Esophagus mucosa (tissue), 1 donor: ENCODE measurements at places on chromosomes 1 and 21.
A peak's percentile ranks its signal among the peaks of the same experiment; 100 is the strongest.

DNA sequence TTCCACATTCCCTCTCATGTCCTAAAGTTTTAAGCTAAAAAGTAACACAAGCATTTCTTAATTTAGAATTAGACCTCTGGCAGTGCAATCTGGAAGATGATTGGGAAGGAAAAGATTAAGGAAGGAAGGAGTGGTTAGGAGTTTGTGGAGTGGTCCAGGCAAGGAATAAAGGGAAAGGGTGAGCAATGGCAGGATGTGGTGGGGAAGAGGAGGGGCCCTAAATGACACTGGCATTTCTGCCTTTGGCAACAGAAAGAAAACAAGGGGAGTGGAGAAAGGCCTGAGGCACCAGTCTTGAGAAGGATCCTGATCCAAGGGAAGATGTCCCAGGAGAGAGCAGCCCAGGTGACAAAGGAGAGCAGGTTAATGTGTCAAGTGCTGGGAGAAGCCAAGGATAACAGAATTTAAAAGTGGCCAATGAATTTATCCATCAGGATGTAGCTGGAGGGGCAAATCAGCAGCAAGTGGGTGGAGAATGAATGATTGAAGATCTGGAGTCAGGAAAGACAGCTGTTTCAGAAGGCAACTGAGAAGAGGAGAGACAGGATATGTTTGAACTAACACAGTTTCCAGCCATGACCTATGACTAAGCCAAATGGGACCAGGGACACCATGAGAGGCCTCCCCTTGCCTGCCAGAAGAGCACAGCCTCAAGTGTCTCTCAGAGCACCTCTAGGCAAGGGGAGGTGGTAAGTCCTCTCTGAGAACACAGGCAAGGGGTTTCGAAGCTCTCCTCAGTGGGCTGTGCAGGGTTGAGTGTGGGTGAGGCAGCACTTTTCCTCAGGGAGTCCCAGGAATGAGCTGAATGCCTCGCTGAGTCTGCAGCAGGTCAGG is 20.9 kb upstream of the LY9 start:
- ATAC-seq, result no peak

DNA sequence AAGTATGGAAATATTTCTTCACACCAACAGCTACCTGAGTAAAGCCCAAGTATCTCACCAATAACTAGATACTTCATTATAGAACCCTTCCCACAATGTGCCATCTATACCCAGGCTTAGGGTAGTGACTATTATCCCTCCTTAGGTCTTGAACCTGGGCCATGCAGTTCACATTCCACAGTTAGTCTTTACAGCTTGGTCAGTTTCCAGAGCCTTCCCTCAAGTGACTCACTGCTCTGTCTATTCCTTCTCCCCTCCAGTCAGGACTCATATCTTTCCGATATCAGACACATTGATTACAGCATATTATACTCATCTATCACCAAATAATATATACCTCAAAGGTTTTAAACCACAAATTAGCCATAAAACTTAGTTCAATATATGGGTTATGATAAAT is 23.6 kb downstream of the VAMP4 start:
- ATAC-seq, result no peak

GRCh38 chr1:87826681-87827251 is 498.1 kb downstream of the LMO4 start:
- peak; percentile 59 for ATAC-seq

DNA sequence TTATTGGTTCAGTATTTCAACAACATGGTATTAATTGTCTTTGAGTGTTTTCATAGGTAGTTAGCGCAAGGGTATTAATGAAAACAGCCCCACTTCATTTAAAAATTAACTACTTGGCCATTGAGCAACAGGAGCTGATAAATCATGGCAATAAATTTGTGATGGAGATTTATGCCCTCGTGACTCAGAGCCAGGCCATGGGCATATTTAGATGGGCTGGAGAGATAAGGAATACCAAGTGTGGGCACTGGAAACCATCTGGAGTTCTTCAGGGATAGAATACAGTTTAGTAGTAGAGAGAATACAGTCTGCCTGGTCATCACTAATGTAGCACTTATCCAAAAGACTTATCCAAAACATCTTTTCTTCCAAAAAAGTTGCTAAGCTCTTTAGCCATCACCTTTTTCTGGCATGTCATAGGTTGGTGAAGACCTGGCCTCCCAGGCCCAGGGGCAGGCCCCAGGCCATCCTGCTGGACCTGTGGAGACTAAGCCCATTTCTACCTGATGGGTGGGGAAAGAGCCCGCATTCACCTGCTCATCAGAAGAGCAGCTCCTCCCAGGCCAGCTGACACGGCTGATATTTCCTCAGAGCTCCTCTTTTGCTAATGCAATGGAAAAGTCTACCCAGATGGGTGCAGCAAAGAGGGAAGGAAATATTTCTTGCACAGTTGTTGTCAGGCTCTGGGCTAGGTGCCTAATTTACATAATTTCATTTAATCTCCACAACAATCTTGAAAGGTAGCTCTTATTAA is 238.0 kb downstream of the TM2D1 start:
- ATAC-seq, result no peak

- no peak for ATAC-seq
Observed at GRCh38 chr1:39977202-39977601, 22.3 kb downstream of the MFSD2A start.

GRCh38 chr1:91555821-91556531 is 55.3 kb downstream of the CDC7 start:
- no peak for ATAC-seq

DNA sequence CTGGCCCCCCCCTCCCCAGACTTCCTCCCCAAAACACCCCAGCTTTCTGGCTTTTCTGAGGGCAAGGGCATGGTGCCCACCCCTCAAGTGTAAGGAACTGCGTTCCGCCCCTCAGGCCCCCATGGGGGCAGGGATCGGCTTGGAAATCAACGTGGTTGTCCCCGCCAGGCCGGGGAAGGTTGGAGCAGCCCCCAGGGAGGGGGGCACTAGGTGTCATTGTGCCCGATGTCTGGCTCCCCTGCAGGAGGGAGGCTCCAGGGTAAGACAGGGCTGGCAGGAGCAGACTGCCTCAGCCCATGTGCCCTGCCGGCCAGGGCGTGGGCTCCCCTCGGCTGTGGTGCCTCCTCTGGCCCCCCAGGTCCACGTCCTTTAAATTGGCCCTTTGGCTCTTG is 7.4 kb upstream of the TFAP2E start:
- ATAC-seq, result no peak

DNA sequence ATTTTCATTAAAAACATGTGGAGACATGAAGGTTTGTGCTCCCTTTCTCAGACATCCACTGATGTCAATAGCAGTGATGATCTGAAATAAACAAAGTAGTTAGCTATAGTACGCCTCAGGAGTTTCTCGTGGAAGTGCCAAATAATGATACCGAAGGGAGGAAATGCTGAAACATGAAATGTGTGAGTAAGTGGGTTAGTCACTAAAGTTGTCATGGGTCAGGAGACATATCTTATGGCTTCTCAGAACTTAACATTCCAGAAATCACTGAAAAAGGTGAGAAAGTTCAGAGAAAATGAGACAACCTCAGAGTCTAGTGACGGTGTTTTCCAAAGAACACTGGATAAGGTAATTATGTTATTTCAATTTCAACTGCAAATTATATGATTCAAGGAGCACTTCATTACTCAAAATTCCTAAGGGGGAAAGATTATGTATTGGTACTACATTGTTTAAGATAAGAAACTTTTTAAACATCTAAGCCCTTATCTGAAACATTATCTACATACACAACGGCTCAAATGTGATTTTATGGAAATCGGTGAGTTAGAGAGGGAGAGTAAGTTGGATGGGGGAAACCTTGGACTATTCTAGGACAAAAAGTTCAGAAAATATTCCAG is 20.6 kb downstream of the NIBAN1 start:
- ATAC-seq, result peak; percentile 78

- peak; percentile 17 for ATAC-seq
Observed at GRCh38 chr21:43809853-43810504, 20.6 kb downstream of the RRP1 start.

GRCh38 chr1:188043536-188044245 is 1214.9 kb downstream of the PLA2G4A start:
- no peak for ATAC-seq

DNA sequence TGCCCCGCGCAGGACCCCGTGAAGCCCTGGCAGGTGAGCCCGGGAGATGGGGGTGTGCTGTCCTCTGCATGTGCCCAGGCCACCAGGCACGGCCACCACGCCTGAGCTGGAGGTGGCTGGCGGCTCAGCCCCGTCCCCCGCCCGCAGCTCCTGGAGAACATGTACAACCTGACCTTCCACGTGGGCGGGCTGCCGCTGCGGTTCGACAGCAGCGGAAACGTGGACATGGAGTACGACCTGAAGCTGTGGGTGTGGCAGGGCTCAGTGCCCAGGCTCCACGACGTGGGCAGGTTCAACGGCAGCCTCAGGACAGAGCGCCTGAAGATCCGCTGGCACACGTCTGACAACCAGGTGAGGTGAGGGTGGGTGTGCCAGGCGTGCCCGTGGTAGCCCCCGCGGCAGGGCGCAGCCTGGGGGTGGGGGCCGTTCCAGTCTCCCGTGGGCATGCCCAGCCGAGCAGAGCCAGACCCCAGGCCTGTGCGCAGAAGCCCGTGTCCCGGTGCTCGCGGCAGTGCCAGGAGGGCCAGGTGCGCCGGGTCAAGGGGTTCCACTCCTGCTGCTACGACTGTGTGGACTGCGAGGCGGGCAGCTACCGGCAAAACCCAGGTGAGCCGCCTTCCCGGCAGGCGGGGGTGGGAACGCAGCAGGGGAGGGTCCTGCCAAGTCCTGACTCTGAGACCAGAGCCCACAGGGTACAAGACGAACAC is 1.8 kb downstream of the TAS1R3 start:
- ATAC-seq, result peak; percentile 66

DNA sequence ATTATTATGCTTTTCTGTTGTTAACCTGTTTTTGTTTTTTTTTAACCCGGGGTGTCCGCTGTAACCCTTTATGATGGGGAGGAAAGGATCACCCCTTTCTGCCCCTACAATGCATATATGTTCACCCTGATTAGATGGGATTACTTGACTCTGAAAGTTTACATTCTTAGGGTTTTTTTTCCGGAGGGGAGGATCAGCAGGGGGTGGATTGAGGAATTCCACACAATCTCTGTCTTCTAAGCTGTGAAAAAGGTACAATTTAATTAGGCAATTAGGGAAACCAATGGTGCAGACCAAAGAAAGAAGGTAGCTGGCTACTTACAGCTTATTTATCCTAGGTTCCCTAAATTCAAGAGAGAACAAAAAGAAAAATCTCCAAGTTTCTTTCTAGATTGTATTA is 58.3 kb downstream of the EDEM3 start:
- no peak for ATAC-seq

DNA sequence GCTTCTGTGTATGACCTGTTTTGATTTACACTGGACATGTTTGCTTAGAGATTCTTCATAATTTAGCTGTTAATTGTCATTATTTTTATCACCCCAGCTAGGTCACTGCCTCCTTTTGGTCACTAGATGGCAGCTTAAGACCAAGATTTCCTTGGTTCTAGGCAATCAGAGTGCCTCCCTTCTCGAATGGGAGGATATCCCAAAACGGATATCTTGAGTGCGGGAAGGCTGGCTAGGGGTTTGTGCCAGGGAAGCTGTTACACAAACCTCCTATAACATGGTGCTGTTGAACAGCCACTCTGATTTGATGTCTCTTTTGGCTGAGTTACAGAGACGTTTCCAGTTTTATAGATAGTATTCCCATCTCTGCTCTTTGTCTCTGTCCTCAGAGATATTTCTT is 283.5 kb downstream of the S1PR1 start:
- ATAC-seq, result peak; percentile 55

GRCh38 chr1:43275826-43276620 is 6.2 kb downstream of the TMEM125 start:
- no peak for ATAC-seq

- ATAC-seq, result no peak
Observed at GRCh38 chr1:55618199-55618598, 403.0 kb upstream of the USP24 start.
